ENCODE measurements at places on chromosomes 4 and X.

GRCh38 chrX:131907488-131908314 is 115.4 kb upstream of the STK26 start:
- DNase-seq, result no peak
- H3K27ac ChIP-seq, result no peak overlapping the region
- H3K4me1 ChIP-seq, result no peaks in the 10 kb centered on the region
- no peak overlapping the region for H3K4me3 ChIP-seq
- no peaks in the 10 kb centered on the region for H3K27me3 ChIP-seq

GRCh38 chr4:3502941-3503936 is 29.0 kb downstream of the LRPAP1 start:
- H3K4me1 ChIP-seq, result peaks cover 6% of the 10 kb centered on the region
- no peak overlapping the region for H3K27ac ChIP-seq
- H3K36me3 ChIP-seq, result peaks cover 65% of the 10 kb centered on the region
- DNase-seq, result no peak

GRCh38 chrX:12972243-12972642 is 2.7 kb upstream of the TMSB4X start:
- no peak for DNase-seq
- H3K27me3 ChIP-seq, result no peaks in the 10 kb centered on the region
- no peak overlapping the region for H3K27ac ChIP-seq

DNA sequence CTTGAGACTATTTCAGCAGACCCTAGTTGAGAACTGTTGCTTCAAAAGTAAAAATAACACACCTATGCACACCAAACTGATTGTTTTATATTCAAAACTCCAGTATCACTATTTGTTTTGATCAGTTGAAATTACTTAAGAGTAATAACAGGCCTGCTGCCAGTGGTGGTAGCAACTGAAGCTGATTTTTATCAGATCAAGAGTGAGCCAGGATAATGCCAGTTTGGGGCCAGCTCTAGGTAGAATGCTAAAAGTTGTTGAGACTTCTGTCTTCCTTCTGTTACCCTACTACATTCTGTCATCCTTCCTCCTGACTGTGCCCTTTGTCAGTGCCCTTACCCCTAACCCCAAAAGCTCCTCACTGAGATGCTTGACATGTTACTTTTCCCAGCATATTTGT is 228.7 kb upstream of the SPRY1 start:
- no peaks in the 10 kb centered on the region for H3K36me3 ChIP-seq
- H3K4me1 ChIP-seq, result no peaks in the 10 kb centered on the region
- no peaks in the 10 kb centered on the region for H3K27me3 ChIP-seq
- no peak overlapping the region for H3K4me3 ChIP-seq
- no peak overlapping the region for H3K27ac ChIP-seq
- no peak for DNase-seq

DNA sequence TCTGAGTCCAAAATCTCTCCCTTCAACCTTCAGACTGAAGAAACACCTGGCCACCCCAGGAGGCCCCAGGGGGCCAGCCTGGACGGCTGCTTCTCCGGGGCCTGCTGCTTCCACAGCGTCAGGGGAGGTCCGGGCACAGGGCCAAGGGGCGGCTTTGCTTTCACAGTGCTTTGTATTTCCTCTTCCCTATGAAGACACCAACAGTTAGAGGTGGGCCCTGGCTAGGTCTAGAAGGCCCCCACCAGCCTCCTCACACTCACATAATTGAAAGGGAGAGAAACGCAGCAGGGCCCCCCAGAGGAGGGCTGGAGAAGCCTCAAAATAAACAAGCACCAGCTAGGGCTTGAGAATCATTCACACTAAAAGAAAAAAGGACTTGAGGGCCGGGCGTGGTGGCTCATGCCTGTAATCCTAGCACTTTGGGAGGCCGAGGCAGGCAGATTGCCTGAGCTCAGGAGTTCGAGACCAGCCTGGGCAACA is 17.8 kb downstream of the SCD5 start:
- no peaks in the 10 kb centered on the region for H3K27me3 ChIP-seq
- H3K27ac ChIP-seq, result peak overlapping the region; percentile 93
- H3K36me3 ChIP-seq, result no peaks in the 10 kb centered on the region
- H3K4me1 ChIP-seq, result peaks cover 74% of the 10 kb centered on the region
- peak; percentile 99 for DNase-seq

DNA sequence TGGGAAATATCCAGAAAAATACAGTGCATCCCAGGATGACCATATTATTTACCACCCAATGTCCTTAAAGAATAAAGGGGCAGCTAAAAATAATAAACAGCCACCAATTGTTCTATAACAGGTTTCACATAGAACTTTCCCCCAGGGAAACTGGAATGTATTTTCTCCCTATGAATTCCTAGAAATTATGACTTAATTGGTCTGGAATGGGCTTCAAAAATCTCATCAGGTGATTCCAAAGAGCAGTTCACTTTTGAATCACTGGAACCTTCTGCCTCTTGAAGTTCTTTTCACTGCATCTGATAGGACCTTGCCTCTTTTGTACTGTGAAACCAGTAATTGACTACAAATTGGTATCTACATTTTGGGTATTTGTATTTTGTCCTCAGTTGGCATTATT is 119.3 kb downstream of the ZNF330 start:
- H3K27me3 ChIP-seq, result peaks cover 4% of the 10 kb centered on the region
- H3K4me3 ChIP-seq, result no peak overlapping the region
- no peaks in the 10 kb centered on the region for H3K36me3 ChIP-seq
- no peak overlapping the region for H3K27ac ChIP-seq
- DNase-seq, result no peak

DNA sequence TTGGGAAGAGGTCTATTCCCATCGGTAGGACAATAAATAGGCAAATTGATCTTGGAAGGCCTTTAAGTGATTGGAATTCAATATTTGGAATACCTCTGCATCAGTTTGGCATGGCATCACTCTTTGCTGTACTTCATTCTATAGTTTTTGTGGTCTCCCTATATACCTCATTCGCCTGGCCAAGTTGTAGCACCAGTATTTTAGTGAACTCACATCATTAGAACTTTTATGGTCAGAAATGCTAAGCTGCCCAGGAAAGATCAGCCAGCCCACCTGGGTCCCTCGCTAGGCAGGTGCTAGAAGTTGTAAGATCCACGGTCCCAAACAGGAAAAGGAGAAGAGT is 40.3 kb downstream of the ZCCHC13 start:
- DNase-seq, result no peak
- H3K4me3 ChIP-seq, result no peak overlapping the region
- no peaks in the 10 kb centered on the region for H3K36me3 ChIP-seq
- no peaks in the 10 kb centered on the region for H3K4me1 ChIP-seq
- no peaks in the 10 kb centered on the region for H3K27me3 ChIP-seq
- H3K27ac ChIP-seq, result no peak overlapping the region

DNA sequence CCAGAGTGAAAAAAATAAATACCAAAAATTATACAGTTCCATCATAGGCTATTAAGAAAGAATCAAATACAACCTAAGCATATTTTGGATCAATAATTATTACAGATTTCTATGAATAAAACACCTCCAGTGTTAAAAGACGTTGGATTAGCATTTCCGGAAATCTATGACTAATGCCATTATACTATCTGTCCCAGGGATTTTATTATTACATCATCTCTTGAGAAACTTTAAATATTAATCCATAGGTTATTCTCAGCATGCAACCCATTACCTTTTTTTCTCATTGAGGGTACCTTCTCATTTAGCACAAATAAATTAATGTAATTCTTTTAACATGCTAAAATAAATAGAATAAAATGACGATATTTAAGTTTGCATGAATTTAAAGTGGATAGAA is 44.6 kb downstream of the CXorf58 start:
- no peaks in the 10 kb centered on the region for H3K36me3 ChIP-seq
- H3K27ac ChIP-seq, result no peak overlapping the region
- no peaks in the 10 kb centered on the region for H3K27me3 ChIP-seq
- no peak overlapping the region for H3K4me3 ChIP-seq
- H3K4me1 ChIP-seq, result no peaks in the 10 kb centered on the region

DNA sequence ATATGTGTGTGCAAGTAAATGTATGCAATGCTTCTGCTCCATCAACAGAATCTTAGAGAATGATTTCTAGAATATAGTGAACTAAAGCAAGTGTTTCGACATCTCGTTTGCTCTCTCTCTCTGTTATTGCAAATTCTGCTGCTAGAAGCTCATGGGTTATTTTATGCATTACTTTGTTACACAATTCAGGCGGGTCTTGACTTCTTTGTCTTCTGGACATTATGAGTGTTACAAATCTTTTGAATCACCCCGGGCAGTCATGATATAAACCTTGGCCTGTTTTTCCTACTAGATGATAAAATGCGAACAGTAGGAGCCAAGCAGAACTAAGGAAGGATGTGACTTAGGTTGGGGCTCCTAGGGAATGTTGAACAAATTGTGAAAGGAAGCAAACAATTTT is 166.4 kb upstream of the SFRP2 start:
- no peaks in the 10 kb centered on the region for H3K36me3 ChIP-seq
- no peak for DNase-seq
- no peak overlapping the region for H3K4me3 ChIP-seq
- H3K4me1 ChIP-seq, result no peaks in the 10 kb centered on the region
- H3K27me3 ChIP-seq, result no peaks in the 10 kb centered on the region

GRCh38 chrX:154426916-154427770 is 1.3 kb upstream of the ATP6AP1 start:
- no peak for DNase-seq
- no peaks in the 10 kb centered on the region for H3K27me3 ChIP-seq
- peak overlapping the region; percentile 23 for H3K27ac ChIP-seq
- H3K4me3 ChIP-seq, result no peak overlapping the region
- H3K4me1 ChIP-seq, result peaks cover 8% of the 10 kb centered on the region
- peaks cover 14% of the 10 kb centered on the region for H3K36me3 ChIP-seq

- H3K4me3 ChIP-seq, result no peak overlapping the region
- no peaks in the 10 kb centered on the region for H3K4me1 ChIP-seq
- H3K27me3 ChIP-seq, result no peaks in the 10 kb centered on the region
- H3K36me3 ChIP-seq, result no peaks in the 10 kb centered on the region
Observed at GRCh38 chrX:64265265-64265664, 34.9 kb upstream of the ASB12 start.

GRCh38 chr4:105283501-105283900 is 136.8 kb downstream of the TET2 start:
- no peak for DNase-seq
- no peak overlapping the region for H3K4me3 ChIP-seq
- no peaks in the 10 kb centered on the region for H3K36me3 ChIP-seq
- H3K27me3 ChIP-seq, result no peaks in the 10 kb centered on the region
- no peak overlapping the region for H3K27ac ChIP-seq
- H3K4me1 ChIP-seq, result no peaks in the 10 kb centered on the region

DNA sequence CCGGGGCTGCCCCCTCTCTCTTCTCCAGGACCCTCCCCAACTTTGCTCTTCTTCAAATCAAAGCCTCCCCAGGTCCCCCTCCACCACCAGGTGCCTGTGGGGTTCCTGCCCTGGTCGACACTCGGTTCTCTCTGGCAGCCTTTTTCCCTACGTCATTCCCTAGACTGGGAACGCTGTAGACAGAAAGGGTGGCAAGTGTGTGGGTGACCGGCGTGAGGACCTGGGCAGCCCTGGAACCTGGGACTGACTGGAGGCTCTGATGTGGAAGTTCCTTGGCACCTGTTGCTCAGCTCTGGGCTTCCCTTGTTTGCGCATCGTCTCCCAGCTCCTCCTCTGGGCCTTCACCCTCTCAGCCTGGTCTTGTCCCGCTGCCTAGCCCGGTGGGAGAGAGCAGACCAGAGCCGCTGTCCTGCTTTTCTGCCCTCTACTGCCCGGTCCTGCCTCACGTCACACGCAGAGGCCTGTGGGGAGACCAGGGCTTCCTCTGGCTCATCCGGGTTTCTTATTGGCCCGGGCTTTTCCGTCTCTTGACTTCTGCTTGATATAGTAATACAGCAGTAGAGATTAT is 1.3 kb downstream of the TACC3 start:
- no peaks in the 10 kb centered on the region for H3K27me3 ChIP-seq
- H3K27ac ChIP-seq, result no peak overlapping the region
- H3K4me3 ChIP-seq, result peak overlapping the region; percentile 54
- no peak for DNase-seq
- H3K4me1 ChIP-seq, result peaks cover 23% of the 10 kb centered on the region

Data from large intestine (tissue), 12 donors.